Activated T-cell treated with anti-CD3 and anti-CD28 coated beads, Interleukin-2, amount 50 U/mL, for 48 hours (primary cell): ENCODE measurements at places on chromosomes 7 and 10.

GRCh38 chr10:58781873-58782488, 269.3 kb downstream of the BICC1 start:
- no peak for DNase-seq

- no peak for DNase-seq
Observed at GRCh38 chr10:116972131-116972530, 32.9 kb downstream of the SHTN1 start.

GRCh38 chr10:44334091-44334490, 50.8 kb downstream of the CXCL12 start:
- DNase-seq, result no peak

- no peak for DNase-seq
Observed at GRCh38 chr7:105278973-105279687, 109.6 kb downstream of the SRPK2 start.

DNA sequence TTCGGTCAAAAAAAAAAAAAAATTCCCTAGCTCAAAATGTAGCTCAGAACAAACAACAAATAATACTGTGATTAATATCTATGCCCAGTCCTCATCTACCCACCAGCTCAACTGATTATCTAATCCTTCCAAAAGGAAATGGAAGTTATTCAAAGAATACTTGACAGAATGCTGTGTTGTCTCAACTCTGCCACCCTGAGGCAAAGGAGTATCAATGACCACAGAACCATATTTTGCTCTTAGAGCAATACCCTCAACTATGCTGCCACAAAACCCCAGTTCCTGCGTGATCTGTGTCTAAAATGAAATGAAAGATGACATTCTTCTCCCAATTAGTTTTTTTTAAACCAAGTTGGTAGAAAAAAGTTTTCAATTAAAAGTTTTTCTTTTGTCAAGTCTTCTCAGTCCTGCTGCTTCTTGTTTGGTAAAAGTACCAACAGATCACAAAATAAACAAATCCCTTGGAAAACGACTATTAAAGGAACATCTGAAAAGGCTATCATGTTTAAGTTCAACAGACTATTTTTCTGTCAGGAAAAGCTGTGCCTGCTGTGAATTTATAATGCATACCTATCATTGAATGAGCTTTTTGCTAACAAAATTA, 21.6 kb downstream of the RBM28 start:
- no peak for DNase-seq

- no peak for DNase-seq
Observed at GRCh38 chr7:7793249-7793648, 74.8 kb upstream of the RPA3 start.

GRCh38 chr10:130021383-130021950, 57.4 kb upstream of the EBF3 start:
- peak; percentile 15 for DNase-seq

DNA sequence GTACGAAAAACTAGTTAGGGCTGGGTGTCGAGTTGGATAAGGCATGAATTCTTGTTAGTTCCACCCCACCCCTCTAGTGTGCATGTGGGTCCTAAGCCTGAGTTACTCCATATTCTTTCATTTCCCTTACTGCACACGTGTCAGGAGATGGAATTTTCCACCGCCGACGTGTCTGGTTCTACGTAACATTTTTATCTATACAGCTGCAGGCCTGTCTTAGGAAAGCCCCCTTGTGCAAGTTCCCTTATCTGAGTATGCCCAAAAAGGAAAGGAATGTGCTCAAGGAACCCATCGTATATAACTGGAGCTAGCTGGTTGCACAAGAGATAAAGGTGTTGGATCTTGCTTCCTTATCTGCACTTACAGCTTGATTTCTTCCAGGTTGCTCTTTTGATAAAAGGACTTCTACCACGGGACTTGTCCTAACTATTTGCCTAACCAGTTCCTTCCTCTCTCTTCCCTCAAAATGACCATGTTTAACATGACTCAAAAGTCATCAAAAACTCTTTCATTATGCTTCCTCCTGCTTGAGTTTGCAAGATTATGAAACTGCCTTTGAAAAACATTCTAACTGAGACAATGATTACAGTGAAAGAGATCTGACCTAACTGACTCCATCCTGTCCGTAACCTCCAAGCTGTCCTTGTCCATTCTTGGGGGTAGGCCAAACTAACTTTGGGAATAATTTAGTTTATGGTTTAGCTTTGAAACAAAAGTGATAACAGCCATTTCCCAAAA, 181.4 kb downstream of the AKR1D1 start:
- no peak for DNase-seq

DNA sequence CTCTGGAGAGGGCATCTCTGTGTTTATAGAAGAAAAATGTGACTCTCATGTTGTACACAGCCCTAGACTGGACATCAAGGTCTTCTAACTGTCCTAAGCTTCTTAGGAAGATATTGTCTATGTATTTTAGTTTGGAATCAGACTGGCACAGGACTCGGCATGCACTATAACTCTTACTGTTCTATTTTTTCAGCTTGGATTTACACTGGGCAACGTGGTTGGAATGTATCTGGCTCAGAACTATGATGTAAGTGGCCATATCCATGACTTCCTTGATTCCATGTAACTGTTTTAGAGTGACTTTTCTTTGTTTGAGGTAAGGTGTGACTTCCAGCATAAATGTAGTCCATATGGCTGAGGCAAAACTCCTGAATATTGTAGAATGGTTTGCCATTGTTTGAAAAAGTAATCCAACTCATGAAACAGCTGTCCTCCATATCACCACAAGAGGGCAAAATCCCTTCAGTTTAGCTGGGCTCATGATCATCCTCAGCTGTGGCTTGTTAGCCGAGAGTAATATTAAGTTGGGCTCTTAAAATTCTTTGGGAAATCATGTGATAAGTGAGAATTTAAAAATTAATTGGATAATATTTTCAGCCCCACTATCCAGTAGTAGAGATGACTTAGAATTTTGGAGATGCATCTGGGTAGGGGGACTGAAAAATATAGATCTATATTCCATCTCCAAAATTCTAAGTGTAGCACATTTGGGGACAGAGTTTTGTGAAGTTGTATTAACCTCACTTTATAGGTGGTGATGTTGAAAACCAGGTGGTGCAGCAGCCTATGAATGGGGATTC, 10.4 kb downstream of the STMP1 start:
- no peak for DNase-seq

GRCh38 chr10:94496010-94496409, 49.6 kb upstream of the HELLS start:
- no peak for DNase-seq

DNA sequence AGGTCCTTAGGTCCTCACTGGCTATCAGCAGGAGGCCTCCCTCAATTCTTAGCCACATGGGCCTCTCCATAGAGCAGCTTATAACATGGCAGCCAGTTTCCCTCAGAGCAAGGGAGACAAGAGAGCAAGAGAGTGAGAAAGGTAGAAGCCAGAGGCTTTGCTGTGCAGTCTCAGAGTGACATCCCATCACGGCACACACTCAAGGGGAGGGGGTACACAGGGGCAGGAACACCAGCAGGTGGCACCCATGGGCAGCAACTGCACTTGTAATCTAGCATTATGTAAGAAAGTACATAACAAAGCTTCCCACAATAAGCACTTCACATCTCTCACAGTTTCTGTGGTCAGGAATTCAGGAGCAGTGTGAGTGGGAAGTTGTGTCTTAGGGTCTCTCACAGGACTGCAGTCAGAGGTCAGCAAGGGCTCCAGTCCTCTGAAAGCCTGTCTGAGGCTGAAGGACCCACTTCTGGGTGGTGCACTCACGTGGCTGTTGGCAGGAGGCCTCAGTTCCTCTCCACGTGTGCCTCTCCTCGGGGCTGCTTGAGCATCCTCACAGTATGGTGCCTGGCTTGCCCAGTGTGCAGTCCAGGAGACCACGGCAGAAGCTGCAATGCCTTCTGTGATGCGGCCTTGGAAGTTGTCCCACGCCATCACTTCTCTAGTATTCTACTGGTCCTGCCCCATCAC, 159.4 kb downstream of the OAT start:
- peak; percentile 25 for DNase-seq

DNA sequence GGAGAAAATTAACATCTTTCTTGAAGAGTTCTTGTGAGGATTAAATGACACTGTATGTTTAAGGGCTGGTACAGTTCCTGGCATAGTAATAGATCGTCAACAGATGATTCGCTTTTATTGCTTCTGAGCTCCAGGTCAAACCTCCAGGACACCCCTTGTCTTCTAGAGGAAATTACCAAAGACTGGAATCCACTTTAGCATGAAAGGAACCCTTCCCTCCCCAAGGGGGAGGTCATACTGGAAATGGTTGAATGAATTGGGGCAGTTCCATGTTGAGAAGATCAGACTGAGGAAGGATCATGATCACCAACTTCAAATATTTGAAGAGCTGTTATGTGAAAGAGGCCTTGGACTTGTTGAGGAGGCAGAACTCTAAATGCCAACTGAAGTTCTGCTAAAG, 8.9 kb downstream of the NFE2L3 start:
- no peak for DNase-seq

DNA sequence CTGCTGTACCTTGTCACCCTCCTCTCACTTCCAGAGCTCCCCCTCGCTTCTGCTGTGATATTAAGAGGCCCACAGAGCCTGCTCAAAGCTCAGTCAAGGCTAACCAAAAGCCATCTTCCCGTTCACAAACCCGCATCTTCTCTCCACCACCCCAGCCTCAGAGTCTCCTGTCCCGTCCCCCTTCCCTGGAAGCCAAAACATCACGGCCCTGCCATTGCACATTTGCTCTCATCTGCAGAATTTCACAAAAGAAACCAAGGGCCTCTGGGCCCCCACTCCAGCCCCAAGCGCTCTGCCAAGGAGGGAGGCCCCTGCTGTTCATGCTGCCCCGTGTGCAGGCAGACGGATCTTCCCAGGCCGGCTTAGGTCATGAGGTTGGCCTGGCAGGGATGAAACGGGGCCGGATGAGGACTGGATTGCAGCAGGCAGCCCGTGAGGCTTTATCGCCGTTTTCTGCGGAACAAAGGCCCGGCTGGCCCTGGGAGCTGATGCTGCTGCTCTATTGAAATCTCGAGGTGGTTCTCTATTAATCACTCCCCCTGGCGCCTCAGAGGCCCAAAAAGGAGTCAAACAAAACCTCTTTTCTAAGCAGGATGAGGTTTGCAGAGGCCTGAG, 31.6 kb upstream of the FOXK1 start:
- no peak for DNase-seq

DNA sequence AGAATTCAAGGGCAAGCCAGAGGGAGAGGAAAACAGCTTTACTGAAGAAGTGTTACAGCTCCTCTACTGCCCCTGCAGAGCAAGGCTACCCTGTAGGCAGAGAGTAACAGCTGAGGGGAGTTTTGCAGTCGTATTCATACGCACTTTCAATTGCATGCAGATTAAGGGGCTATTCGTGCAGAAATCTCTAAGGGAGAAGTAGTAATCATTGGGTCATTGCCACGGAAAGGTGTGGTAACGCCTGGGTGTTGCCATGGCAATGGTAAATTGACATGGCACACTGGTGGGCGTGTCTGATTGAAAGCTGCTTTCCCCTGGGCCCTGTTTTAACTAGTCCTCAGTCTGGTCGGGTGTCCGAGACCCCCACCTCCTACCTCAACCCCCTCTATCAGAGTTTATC, 227.2 kb downstream of the NSUN6 start:
- DNase-seq, result no peak

DNA sequence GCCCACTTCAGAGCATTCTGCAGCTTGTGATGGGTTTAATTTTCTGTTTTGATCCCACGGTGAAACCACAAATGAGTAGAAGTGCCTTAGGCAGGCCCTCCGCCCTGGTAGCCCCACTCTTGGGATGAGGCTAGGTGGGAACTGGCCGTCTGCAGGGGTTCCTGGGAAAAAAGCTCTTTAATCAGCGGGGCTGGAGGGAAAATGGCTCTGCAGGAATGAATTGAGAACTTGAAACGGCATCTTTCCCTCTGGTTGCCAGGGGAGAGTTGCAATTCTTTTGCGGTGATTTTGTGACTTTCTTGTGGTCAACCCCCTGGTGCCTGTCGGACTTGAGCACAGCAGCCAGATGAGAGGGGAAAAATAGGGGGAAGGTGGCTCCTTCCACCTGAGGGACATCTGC, 32.7 kb downstream of the COL26A1 start:
- no peak for DNase-seq

DNA sequence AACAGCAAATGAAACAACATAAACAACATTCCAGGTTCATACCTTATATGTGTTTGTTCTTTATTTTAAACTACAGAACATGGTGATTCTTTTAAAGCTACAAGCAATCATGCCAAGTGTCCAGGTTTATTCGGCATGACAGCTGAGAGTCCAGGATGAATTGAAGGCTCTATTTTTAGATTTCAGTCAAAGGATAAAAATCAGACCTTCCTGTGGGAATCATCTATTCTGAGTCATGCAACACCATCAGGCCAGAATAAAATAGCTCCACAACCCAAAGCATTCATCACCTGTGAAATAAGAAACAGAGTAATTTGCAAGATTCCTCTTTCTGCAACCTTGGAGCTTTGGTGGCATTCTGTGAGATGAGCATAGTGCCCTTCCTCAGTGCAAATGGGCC, 292.4 kb upstream of the MYO3A start:
- DNase-seq, result no peak

DNA sequence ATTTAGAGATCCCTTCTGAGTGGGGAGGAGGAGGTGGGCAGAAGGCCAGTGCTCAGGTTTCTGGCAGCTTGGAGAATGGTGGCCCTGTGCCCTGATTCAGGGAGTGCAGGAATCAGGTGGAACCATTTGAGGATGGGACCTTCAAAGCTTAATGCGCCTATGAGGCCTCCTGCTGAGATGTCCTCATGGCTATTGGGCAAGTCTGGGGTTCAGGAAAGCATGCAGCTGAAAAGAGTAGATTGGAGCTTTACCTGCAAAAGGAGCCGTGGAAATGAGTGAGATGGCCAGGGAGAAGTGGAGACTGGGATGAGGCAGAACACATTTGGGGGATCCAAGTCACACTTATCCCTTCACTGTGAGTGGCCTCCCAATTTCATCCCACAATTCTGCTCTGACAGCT, 6.1 kb downstream of the FFAR4 start:
- DNase-seq, result no peak

DNA sequence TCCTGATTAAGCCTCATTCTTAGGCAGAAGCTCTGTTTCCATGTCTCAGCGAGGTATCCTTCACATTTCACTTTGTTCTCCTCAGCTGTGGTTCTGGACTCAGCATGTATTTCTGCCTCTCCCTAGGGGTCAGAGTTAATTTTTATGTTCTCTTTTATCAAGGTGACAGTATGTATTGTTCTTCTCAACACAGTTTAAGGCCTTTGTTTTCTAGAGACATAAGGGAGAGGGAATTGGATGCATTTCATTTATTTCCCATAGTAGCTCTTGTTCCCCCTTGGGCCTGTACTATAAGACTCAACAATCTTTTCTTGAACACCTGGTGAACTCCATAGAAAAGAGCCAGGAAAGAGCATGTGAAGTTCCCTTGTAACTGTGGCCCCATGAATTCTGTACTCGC, 214.3 kb downstream of the ZWINT start:
- DNase-seq, result no peak

DNA sequence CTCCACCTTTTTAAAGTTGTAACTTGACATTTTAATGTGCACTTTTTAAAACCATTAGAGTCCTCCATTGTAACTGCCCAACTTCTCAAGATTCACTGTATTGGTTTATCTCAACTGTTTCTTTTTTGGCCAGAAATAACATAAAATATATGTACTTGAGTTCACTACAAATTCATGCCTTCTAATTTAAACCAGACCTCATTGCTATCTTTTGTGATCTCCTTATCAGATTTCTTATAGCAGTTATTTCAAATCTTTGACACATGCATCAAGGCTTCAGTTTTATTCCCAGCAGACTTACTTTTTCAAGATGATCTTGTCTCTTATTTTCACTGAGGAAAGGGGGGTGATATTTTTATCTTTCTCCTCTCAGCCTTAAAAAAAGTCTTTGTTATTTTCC, 154.3 kb downstream of the PHF14 start:
- no peak for DNase-seq
